ENCODE measurements at places on chromosomes 3 and 15.

DNA sequence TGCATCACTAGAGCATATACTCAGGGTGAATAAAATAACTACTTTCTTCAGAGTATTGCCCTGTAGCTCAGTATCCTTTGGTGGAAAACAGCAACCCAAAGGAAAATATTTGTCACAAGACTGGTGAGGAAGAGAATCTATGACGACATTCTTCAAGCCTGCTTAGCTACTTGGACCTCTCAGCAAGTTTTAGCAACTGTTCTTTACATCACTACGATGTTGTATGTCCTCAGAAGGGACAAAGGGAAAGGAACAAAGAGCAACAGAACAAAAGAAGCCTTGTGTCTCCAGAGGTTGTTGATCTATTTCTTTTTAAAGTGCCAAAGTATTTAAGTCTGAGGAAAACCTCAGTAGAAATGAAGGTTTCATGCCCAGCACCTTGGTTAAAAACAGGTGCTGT is 746.7 kb downstream of the NAALADL2 start:
- DNase-seq: no peak

DNA sequence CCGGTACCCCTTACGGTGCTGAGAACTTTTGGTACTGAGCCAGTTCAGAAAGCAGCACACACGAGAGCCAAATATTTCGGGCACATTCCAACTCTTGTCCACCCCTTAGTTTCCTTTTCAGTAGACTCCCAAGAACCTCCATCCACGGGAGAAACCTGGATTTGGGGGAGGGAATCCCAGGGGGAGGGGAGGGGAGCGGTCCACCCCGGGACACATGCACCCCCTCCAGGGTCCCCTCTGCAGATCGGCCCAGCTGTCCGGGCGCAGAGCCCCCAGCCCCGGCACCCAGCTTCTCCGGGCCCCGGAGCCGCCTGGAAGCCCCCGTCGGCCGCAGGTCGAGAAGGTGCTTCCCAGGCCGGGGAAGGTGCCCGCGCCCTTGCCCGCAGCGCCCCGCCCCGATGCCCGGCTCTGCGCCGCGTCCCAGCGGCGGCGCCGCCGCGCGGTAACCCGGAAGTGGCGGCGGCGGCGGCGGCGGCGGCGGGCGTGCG is 455 bp upstream of the ABHD17C start:
- no peak for DNase-seq

DNA sequence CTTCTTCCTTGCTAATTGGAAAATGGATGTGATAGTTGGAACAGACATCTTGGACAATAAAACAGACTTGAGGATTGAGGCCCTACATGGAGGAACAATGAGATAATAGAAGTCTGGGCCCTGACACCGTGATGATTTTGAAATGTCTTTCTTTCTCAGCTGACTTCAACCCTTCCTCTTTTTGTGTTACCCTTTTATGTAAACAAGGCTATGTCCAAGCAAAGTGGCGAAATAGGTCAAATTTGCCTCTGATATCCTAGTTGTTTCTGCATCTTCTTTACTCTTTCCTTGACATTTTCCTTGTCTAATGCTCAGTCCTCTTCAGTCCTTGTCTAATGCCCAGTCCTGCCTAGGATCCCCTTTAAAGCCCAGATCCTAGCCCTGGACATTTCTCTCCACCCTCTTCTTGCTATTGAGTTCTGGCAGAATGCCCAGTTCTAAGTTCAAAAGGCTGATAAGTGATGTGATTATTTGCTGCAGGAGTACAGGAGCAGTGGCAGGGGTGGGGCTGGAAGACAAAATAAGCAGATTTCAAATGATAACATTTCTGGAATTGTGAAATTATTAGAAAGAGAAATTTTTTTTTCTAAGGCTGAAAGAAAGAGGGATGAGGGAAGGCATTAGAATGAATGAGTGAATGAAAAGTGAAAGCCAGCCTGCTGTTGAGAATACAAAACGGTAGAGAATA is 6.5 kb upstream of the VPS8 start:
- peak; percentile 86 for DNase-seq

GRCh38 chr3:158152186-158152585 is 42.3 kb downstream of the RSRC1 start:
- DNase-seq: no peak

DNA sequence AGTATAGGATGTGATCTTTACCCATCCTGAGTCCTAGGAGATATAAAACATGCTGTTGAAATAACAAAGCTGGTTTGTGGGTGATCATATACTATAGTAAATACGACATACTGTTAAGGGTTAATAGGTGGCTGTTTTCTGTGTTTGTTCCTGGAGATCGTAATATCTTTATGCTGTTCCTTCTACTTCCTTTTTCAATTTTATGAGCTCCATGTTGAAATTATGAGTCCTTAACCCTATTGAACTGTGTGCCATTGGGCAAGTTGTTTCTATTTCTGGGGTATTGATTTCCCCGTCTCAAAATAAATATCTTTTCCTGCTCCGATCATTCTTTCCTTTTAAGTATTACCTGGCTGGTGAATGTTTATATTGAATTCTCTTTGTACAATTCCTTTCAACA is 115.1 kb downstream of the LPP start:
- DNase-seq: no peak

DNA sequence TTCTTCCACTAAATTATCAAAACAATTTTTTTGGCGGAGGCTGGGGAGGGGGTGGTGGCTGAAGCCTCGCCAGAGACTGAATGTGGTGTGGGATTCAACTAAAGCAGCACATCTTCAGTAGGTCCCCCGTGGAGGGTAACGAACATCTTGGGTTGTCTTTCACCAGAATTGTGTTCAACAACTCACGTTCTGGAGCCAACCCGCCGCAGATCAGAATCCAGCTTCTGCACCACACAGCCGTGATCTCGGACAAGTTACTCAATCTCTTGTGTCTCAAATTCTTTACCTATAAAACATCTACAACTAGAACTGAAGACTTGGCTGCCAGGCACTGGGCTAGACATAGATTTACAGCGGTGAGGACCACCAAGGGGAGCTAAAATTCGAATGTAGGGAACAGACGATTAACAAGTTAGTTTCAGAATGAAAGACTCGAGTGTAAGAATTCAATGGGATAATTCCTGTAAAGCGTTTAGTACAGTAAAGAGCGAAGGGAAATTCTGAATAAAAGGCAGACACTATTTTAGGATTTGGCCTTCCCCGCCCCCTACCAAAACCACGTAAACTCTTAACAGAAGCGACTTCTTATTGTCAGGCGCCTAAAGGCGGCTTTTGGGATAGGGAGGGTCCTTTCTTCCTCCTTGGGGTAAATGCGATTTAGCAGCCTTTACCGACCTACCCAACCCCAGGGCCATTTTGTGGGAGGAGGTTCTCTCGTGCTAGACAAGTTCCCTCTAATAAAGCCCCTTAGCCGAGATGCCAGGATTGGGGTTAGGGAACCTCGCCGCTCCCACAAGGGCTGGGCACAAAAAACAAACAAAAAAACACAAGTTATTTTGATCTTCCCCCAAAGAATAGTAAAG is 697 bp upstream of the RAB5A start:
- DNase-seq: no peak

DNA sequence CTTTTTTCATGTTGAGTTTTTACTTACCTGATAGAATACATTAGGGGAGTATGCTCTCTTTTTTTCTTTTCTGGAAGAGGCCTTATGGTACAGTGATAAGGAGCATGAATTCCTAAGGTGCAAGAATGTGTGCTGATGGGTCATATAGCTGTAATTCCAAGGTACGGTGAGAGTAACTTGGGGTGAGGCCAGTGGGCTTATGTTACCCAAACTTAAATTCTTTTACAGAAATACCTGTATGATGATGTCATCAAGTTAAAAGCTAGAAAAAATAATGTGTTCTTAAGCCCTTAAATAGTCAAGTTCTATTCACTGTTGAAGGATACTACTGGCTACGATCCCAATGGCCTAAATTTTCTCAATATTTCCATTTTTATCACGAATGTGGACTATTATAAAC is 111.2 kb downstream of the GMPS start:
- no peak for DNase-seq

DNA sequence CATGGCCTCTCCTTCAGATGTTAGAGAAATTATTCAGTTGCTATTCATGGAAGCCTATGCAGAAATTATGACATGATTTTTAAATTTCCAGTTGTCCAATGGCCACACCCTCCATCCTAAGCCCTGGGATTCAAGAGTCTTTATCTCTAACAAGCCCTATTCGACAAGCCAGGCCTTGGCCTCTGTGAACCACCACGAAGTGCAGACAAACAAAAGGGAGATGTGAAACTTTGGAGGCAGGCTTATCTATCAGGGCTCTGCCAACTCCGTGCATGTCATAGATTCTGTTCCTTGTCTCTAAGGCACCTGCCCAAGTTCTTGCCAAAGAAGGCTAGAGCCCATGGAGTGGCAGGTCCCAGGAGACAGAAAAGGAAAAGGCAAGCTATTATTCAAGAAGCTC is 212.4 kb upstream of the ADAMTS9 start:
- no peak for DNase-seq

- no peak for DNase-seq
Measured at GRCh38 chr3:65833761-65834505, 204.8 kb downstream of the MAGI1 start.

DNA sequence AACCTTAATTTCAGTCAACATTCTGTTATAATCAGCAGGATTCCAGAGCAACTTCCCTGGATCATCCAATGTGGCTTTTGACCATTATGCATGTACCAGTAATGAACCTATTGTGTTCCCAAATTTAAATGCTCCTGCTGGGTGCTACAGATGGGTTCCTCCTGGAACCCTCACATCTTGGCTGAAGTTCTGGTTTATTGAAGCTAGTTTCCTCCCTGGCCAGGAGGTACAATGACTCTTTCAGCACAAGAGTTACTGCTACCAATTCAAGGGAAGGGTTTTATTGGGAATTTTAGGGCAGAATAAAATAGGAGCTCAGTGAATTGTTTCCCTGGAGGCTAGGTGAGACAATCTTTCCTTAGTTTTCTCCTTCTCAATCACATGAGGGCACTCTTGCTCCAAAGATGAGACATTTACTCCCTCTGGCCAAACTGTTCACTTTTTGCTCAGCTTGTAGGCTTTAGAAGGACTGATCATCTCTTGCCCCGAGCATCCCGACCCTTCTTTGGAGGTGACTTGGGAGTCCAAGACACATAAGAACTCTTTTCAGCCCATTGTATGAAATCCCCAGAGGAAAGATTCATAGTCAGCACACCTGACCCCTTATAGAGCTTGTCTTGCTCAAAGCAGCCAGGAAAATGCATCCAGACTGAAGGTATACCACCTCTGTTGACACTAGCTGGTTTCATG is 8.8 kb upstream of the NPHP3 start:
- peak; percentile 6 for DNase-seq

- no peak for DNase-seq
Measured at GRCh38 chr3:48756640-48757039, 39.6 kb upstream of the IP6K2 start.

DNA sequence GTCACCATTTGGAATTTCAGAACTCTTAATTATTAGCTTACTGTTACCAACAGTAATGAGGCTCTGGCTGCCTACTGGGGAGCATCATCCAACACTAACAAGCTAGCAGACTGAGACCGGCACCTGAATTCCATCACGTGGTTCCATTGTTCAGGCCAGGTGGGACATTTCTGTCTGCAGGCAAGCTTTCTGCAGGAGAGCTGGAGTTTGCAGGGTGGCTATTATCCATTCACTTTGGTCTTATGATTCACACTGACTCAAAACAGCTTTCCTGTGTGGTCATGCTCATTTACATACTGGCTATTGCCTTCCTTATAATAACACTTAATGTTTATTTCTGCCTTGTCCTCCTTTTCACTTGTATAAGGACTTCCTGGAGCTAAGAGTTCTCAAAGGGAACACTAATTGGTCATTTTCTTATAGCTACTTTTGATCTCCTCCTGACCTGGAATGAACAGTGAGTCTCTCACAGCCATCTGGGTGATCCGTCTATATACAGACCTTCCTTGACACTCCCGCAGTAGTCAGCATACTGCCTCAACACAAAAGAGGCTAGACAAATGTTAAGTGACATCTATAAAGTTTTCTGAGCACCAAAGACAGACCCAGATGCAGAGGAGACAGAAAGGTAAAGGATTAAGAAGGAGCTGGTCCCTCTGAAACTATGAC is 695.4 kb downstream of the FHIT start:
- DNase-seq: no peak

DNA sequence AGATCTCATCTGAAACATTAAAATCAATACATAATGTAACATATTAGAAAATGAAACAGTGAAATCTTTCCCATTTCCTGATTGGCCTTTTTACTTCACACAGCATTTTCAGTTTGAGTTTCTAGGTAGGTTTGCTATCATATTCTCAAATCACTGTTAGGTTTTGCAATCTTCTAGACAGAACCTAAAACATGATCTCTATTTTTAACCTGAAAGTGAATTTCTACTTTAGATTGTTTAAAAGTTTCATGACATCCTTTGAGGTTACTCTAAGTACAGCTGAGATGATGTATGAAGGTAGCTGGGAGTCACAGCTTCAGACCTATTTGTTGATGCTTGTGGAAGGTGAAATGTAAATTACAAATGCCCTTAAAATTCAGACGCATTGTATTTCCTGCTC is 118.4 kb upstream of the GPR149 start:
- no peak for DNase-seq

- DNase-seq: no peak
Measured at GRCh38 chr3:170196833-170197232, 15.3 kb upstream of the PHC3 start.

DNA sequence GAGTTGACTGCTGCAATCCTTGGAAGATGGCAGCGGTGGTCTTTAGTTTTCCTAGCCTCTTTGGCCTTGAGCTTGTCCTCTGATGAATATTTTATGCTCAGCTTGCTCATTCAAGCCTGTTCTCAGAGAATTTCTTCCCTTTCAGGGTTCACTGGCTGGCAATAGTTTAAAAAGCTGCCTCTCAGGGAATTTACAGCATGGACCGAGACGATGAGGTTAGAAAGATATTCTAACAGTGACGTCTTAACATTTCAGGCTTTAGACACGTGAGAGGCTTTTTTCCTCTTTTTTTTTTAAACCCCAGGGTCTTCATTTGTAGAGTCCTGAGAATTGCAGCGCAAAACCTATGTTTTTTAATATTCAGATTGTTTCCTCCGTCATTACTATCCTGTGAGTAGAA is 120.3 kb upstream of the CLSTN2 start:
- no peak for DNase-seq

DNA sequence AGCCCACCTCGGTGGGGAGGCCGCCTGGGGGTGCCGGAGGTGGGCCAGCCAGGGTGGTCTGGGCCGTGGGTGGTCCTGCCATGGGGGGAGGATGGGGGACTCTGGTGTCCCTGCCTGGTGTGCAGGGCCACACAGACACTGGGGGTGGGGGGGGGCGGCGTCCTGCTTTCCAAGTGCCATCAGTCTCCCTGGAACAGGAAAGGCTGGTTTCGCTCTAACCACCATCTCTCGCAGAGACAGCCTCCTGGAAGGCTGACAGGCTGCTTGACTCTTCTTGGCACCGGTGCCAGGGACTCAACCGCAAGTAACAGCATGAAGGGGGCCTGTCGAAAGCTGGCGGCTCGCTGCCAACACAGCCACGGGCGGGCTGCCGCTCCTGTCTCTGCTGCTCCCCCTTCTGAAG is 40.3 kb downstream of the RGMA start:
- DNase-seq: no peak

DNA sequence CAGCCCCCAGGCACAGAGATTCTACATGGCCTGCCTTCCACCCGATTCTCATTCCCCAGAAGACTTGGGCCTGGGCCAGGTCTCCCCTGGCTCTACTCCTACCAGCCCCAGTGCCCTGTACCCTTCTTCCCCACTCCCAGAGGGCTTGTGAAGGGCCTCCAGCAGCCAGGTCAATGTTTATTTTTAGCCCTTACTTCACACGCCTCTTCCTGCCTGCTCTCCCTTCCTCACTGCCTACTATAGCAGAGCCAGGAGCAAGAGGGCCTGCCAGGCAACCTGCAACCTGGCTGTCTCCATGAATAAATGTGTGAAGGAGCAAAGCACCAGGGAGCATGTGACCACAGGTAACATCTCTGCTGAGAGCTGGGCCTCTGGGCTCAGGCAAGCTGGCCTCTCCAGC is 26.4 kb upstream of the APEH start:
- DNase-seq: no peak

Measured in inflammatory macrophage treated with lipopolysaccharide for 1 hour (primary cell).